Fibroblast of skin of scalp (primary cell): ENCODE measurements at places on chromosomes 7 and 10.
A peak's percentile ranks its signal among the peaks of the same experiment; 100 is the strongest.

DNA sequence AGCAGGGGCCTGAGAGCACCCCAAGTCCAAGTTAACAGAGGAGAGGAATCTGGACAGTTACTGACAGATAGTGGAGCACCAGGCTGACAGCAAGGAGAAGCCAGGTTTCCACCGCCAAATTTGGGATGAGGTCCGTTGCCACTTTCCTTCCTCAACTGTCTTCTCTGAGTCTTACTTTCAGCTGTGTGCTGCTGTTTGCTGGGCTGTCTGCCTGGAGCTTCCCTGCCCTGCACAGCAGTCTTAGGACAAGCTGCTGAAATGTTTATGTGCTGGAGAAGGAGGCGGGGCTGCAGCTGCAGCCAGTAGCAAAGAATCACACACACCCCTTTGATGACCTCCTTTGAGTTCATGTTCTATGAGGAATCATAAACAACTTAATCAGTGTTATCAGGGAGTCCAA lies 17.4 kb upstream of the CYP3A7 start:
- no peak for DNase-seq

GRCh38 chr10:59817773-59818172 lies 64.5 kb upstream of the MRLN start:
- DNase-seq = peak; percentile 18

GRCh38 chr10:95691281-95691680 lies 2.4 kb downstream of the TCTN3 start:
- no peak for DNase-seq

- DNase-seq = no peak
Observed at GRCh38 chr10:7944215-7944480, 110.3 kb upstream of the GATA3 start.

DNA sequence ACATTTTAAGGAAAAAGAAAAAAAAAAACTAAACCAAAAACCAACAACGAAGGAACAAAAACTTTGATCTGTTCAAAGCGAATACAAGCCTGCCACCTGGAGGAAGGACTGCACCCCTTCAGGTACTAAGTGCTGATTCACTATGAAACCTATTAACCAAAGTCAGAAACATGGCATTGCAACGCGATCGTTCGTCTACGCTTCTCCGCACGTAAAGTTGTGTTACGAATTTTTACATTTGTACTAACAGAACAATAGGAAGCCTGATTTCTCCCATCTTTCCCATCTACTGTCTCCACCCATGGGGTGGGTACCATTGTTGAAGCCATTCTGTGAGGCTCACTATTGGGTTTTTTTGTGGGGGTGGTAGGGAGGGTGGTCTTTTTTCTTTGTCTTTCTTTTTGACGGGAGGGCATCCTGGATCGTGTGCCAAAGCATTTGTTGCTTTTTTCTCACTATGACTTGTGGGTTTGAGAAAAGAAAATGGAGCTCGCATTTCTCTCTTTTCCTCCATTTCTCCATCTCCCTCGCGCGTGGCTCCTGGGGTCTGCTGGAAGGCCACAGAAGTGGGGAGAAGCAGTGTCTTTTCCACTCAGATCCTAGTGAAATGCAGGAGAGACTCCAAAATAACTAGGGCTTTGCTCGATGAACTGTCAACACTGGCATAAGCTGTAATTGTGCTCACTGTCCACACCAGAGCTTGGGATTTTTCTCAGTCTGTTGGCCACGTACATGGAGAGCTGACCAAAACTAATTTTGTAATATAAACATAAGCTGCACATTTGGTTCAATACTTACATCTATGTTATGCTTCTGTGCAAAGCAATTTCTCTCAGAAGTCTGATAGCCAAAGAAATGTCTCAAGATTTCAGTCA lies 100.9 kb upstream of the YAE1 start:
- DNase-seq = peak; percentile 82

- DNase-seq = no peak
Observed at GRCh38 chr10:120945182-120945581, 94.0 kb downstream of the WDR11 start.

DNA sequence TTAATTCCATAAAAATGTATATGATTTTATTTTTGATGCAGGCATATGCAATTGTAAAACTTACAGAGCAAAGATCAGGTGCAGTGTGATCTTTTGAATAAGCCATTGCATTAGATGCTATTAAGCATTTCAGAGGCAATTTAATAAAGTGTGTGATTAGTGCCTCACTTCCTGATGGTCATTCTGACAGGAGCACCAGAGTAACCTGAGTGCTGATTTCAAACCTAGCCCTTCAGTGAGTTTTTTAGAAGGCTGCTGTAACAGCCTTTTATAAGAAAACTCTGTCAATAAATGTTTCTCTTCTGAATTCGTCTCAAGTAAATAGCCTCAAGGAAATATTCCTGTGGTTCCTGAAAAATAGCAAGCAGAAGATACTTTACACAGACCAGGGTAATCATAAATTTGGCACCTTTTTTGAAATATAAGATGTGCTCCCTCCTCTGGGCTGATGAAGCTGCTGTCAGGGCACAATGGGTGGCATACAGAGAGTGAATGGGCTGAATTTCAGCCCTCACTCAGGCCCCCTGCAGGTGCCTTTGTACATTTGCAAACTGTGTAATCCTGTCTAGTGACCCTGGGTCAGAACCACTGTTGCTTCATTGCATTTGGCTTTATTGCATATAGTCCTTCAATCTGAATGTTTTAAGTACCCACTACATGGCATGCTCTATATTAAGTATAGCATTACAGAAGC lies 193.7 kb upstream of the CSTF2T start:
- peak; percentile 27 for DNase-seq

DNA sequence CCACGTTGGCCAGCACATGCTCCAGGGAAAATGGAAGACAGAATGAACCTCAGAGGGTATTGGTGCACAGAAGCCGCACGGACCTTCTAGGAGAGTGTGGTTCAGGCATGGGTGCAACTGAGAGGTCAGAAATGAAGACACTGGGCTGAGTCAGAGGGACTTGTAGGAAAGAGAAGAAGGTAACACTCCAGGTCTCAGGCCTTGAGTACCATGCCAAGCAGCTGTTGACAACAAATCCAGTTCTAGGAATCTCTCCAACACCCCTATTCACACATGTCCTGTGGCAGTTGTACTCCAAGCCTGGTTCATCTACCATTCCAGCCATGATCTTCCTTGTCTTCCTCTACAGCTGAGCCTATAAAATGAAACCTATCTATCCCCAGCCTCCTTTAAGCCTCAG lies 251.6 kb downstream of the USP6NL start:
- no peak for DNase-seq

DNA sequence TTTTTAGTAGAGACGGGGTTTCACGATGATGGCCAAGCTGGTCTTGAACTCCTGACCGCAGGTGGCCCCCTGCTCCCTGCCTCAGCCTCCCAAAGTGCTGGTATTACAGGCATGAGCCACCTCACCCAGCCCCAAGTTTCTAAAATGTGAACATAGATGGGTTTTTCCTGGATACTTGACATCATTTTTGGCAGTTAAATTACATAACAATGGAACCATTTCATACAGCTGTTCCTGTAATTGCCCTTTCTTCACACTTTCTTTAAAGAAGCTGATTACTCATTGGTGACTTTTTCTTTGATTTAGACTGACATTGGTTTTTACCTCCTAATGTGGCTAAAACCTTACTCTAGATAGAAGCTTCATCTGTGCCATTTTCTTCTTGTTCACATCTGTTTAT lies 5.9 kb downstream of the ZKSCAN1 start:
- DNase-seq = no peak
